CD4-positive, alpha-beta T cell treated with Interleukin-4 for 4 hours (primary cell): ENCODE measurements at places on chromosomes 3 and 15.
A peak's percentile ranks its signal among the peaks of the same experiment; 100 is the strongest.

GRCh38 chr3:106117490-106117858 is 248.7 kb upstream of the CBLB start:
- DNase-seq: no peak

DNA sequence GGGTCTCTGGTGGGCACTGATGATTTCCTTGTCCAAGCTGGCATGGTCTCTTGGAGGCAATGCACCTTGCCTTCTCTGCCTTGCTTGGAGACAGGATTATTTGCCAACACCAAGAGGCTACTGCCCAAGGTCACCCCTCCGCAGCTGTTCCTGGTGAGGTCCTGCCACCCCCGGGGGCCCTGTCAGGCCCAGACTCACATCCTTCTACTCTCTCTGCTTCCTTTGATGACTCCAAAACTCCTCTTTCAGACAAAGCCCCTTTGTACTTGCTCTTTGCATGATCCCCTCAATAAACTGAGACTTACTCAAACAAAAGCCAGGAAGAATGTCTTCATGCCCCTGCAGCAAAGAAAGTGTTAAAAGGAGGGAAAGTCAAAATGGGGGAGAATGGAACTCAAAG is 137.7 kb downstream of the MEX3B start:
- DNase-seq: no peak

DNA sequence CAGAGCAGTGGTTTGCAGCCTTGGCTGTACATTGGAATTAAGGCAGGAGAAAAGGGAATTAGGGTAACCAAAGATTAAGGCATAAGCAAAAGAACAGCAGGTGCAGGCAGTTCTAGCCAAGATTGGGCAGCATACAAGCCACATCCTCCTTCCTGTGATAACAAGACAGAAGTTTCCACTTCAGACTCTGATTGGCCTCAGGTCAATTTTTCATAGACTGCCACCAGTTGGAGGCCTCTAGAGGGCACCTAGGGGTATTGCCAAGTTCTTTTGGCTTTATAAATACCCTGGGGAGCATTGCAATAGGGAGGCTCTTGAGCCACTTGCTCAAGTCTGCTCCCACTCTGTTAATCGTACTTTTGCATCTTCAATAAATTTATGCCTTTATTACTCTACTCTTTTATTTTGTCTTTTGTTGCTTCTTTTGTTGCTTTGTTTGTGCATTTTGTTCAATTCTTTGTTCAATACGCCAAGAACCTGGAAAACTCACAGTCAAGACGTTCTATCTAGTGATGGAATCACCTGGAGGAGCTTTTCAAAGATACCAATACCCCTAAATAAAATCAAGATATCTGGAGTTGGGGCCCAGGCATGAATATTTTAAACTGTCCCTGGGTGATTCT is 32.2 kb upstream of the FMN1 start:
- DNase-seq: peak; percentile 66

DNA sequence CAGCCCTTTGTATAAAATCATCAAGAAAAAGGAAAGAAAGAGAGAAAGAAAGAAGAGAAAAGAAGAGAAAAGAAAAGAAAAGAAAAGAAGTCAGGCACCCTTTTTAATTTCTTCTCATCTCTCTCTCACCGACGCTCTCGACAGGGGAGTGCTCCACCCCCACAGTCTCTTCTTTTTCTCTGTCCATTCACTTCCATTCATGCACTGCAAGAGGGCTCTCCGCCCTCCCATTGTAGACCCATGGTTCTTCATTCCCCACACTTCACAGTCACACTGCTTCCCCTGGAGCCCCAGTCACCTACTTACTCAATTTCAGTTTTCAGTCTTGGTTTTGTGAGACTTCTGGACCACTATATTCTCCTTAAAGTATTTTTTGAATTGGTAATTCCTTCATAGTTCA is 254.7 kb downstream of the SOX2 start:
- DNase-seq: no peak

GRCh38 chr3:72728958-72729467 is 119.2 kb downstream of the SHQ1 start:
- no peak for DNase-seq

- no peak for DNase-seq
Measured at GRCh38 chr3:154224866-154225265, 99.4 kb downstream of the DHX36 start.

DNA sequence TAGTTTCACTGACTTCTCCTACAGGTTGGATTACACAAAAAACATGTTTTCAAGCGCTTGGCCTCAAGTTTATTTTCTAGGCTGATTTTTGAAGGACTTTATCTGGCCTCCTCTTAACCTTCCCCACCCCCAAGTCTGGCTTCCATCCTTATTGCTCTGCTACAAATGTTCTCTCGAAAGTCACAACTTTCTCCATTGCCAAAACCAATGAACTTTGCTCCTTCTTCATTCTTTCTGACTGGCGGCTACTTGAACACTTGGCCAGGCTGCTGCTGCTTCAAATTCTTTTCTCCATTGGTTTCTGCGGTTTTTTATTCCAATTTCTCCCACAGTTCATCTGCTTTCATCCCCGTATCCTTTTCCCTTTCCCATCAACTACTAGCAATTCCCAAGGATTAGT is 106.6 kb downstream of the TOP2B start:
- no peak for DNase-seq

DNA sequence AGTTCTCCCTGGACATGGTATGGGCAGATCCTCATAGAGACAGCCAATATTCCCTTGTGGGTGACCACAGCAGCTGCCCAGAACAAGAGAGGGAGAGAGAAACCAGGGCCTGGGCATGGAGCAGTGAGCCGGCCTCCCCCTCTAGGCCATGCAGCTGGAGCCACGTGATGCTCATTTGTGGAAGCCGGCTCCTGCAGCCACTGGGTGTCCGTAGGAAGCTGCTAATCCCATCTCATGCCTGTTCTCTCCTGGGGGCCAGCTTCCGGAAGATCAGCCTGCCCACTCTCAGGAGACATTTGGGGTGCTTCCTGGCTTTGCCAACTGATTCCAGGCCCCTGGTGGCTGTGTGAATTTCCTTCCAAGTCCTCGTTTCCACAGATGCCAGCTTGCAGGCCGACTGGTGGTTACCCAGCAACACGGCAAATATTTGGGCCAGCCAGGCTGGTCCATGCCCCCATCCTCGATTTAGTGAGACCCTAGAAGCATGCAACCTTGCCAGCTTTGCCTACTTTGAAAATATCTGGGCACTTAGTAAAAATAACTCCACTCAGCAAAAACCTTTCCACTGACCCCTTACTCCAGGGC is 55.3 kb downstream of the LINGO1 start:
- DNase-seq: no peak

DNA sequence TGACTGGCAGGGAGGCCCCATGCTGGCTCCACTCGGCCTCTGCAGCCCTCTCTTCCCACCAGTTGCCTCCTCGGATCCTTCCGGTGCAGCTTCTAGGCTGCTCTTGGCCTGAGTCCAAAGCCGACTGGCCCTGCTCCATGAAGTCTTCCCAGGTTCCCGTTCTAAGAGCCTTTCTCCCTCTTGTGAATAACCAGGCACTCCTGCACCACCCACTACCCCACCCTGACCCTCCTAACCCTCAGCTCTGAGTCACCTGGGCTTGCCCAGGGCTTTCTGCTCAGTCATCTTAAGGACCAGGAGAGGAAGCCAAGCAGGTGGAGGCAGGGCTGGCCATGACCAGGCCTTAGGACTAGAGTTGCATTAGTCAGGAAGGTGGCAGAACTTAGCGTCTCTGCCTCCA is 28.1 kb upstream of the CNBP start:
- DNase-seq: no peak

DNA sequence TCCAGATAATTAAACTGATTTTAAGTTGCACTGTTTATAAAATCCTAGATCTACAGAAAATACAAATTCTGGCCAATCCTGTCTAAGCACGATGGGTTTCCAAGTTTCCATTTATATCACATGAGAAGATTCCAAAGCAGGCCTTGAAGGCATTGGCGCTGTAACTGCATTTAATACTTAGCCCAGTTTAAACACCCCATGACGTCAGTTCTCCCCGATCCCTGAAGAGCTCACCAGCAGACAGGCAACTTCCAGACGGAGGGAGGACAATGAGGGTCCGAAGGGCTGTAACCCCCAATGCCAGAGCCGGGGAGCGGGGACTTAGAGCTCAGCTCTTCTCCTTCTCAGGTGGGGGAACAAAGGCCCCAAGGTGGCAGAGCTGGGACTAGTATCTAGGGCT is 117.3 kb downstream of the XXYLT1 start:
- no peak for DNase-seq

- peak; percentile 85 for DNase-seq
Measured at GRCh38 chr3:172129850-172130716, 90.7 kb downstream of the FNDC3B start.

GRCh38 chr3:1611824-1612223 is 486.8 kb upstream of the CNTN4 start:
- DNase-seq: no peak

- DNase-seq: no peak
Measured at GRCh38 chr15:38864827-38865581, 300.4 kb upstream of the RASGRP1 start.

- no peak for DNase-seq
Measured at GRCh38 chr3:186180891-186181481, 72.1 kb upstream of the ETV5 start.

GRCh38 chr3:80116281-80116680 is 348.5 kb upstream of the ROBO1 start:
- DNase-seq: no peak

- DNase-seq: peak; percentile 19
Measured at GRCh38 chr15:65077981-65078352, 1.4 kb downstream of the KBTBD13 start.

DNA sequence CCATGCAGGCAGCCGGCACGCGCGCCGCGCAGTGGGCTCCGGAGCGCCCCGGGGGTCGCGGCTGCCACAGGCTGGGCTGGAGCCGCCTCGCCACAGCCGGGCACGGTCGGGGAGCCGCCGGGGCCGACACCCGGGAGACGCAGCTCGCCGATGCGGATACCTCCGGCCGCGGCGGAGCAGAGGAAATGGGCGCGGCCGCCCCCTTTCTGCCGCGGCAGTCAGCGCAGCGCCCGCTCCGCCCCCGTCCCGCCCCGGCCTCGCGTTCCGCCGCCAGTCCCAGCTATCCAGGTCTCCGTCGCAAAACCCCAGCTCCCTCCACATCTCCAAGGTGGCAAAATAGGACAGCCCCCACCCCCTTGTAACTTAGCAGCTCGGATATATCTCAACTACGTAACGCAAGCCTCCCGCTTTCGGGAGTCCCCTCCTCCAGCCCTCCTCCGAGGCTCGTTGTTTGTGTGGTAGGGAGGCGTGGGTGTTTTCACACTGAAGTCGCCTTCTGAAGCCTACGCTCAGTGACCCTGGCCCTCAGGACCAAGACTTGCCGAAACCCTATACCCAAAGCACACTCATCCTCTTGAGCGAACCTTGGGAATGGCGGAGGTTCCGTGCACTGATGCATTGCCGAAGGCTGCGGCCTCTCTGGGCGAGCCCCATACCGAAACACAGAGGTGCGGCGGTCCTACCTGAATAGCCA is at the start of gene SH3BP5:
Gene SH3BP5, minus strand, starts transcription at position 182 of the 694 bp plus-strand sequence. Its CDS starts 178 bp downstream, at position 4.
- peak; percentile 53 for DNase-seq

DNA sequence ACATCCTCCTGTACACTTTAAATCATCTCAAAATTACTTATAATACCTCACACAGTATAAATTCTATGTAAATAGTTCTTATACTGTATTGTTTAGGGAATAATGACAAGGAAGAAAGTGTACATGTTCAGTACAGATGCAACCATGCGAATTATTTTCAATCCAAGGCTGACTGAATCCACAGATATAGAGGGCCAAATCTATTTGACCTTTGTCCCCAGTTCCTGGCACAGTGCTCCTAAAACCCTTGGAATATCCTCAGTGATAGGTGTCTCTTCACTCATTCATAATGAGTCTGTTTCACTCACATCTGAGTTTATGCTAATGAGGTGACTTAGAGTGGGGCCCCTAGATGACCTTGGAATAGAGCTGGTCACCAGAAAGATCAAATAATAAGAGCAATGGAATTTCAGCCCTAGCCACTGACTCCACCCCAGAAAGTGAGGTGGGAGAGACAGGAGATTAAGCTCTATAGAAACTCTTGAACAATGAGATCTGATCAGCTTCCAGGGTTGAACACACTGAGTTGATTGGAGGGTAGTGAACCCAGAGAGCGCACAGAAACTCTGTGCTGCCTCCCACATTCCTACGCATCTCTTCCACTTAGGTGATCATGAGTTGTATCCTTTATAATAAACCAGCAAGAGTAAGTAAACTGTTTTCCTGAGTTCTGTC is 65.3 kb downstream of the ADAM10 start:
- no peak for DNase-seq

DNA sequence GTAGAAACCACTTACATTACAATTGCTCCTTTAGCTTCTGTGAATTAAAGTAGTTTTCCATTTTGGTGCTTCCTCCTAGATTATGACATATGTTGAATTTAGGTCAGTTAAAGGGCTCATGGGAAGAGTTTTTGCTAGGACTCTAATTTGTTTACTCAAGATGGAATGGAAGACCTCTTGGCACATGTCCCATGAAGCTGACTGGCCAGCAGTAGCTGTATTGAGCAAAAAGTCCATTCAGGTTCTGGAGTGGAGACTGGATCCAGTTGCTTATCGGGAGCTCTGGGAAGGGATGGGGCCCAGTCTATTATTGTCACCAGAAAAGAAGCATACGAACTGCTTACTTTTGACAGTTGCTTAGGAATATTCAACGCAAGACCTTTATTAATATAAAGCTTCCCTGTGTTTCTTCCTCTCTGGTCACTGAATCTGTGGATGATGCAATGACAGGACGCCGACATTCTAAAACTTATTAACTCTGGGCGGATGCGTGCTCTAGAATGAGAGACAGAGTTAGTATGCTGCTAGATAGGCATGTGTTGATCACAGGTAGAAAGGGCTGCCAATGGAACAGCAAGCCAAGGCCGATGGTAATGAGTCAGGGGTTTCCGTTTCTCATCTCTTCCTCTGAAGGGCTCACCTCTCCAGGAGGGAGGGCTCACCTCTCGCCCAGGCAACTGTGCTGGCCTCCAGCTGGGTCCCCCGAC is 155.8 kb downstream of the NR1D2 start:
- no peak for DNase-seq

DNA sequence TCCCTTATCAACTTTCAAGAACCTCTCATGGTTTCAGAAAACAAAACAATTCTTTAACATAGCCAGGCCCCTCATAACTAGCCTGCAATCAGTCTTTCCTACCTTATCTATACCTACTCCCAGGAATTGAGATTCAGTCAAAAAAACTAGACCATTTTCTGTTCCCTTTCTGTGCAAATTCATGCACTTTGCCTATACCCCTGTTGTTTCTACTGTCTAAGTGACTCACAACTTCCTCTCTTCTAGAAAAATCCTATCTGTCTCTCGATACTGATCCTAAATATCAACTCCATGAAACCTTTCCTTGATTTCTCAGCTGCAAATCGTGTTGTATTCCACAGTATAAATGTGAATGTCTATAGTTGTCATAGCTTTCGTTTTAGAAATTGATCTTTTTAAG is 10.9 kb upstream of the IL1RAP start:
- no peak for DNase-seq

GRCh38 chr15:83046558-83047127 is 20.4 kb downstream of the BTBD1 start:
- DNase-seq: no peak

- no peak for DNase-seq
Measured at GRCh38 chr3:64318001-64318400, 92.7 kb upstream of the PRICKLE2 start.

GRCh38 chr3:56795097-56795828 is 6.5 kb downstream of the ARHGEF3 start:
- DNase-seq: no peak

GRCh38 chr3:194534243-194534642 is 47.4 kb upstream of the ATP13A3 start:
- no peak for DNase-seq

GRCh38 chr15:23629234-23629805 is 18.3 kb downstream of the MAGEL2 start:
- no peak for DNase-seq

- no peak for DNase-seq
Measured at GRCh38 chr3:143172062-143172794, 52.7 kb downstream of the CHST2 start.
